HCT116 (cell line): ENCODE measurements at places on chromosomes 13 and 19. TPM values are rescaled to one million over a fixed set of nuclear protein-coding genes. Genes with fewer than 3 reads are reported as not detected.

- DNase-seq = no peak
These were observed 272.6 kb upstream of the SOX21 start for GRCh38 chr13:94984958-94985357.

DNA sequence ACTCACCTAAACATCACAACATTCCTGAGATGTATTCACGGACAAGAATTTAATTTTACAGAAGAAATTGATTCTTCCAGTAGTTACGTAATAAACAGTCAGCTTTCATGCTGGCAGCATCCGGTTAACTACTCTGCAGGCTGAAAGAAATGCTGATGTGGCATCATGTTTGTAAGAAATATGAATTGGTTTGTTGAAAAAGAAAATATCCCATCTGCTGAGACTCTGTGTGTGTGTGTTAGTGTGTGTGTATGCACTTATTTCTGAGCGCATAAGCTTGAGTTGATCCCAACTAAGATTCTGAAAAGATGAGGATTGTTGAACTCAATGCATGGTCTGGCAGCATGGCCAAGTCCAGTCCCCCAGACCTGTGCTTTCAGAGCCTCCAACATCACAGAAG, 74.3 kb upstream of the FAM216B start:
- DNase-seq = no peak

DNA sequence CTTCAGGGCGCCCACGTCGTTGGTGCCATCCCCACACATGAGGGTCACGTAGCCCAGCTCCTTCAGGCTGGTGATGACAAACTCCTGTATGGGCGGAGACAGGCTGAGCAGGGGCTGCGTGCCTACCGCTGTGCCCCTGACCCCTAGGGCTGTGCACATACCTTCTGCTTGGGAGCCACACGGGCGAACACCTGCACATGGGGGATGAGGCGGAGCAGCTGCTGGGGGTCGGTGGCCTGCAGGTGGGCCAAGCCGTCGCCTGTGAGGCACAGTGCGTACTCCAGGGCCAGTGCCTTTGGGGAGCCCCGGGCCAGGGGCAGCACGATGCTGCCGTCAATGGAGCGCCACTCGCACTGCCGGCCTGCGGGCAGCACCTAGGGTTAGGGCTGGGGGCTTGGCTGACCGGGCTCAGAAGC, 6.1 kb upstream of the GMIP start:
- no peak for DNase-seq

- no peak for DNase-seq
These were observed 30.0 kb downstream of the MYO9B start for GRCh38 chr19:17105556-17105955.

DNA sequence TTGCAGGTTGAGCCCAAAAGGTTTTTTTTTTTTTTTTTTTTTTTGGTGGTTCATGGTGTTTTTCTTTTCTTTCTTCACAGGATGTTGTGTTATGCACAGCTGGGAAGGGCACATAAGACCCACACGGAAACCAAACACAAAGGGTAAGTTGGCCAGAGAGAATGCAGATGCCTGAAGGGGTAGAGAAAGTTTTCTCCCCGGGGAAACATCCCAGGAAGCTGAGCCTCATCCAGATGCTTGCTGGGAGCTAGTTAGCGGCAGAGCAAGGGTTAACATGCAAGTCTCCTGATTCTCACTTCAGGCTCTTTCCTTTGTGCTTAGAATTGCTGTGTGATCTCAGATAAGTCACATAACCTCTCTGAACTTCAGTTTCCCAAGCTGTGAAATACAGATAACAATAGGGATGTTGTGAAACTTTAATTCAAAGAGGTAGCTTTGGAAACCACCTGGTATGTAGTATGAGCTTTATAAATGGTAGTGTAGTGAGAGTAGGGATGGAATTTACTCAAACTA, 3.1 kb downstream of the ADGRE1 start:
- DNase-seq = no peak

DNA sequence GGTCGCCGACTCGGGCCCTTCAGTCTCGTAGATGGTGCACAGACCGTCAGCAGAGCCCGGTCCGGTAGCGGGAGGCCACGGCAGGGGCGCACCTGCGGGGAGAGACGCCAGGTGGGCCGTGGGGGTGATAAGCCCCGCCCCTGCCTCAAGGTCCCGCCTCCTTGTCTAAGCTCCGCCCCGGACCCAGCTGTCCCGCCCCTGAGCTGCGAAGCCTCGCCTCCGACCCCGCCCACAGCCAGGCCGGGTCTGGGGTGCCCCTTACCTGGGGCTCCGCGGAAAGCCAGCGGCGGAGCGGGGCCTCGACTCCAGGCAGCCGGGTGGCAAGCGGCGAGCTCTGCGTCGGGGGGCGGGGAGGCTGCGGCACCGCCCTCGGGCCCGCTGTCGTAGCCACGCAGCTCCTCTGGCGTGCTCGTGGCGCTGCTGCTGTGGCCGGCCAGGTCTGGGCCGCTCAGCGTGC, 4.7 kb downstream of the PRR36 start:
- DNase-seq = no peak

DNA sequence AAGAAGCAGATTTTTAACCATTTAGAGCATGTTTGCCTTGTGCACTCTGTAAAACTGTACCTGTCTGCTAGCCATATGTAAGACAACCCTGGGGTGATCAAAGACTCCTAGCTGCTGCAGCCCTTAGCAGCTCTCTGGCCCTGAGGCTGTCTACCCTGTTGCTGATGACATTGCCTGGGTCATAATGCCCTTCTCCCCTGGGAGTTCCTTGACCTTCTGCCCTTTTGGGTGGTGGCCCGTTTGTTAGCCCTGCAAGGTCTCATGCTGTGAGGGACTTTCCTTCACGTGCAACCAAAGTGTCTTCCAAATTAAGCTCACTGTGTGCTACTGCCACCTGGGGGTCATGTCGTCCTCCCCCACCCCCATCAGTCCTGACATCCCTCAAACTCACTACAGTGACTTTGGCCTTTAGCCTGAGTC, 7.4 kb downstream of the GPC6 start:
- no peak for DNase-seq

GRCh38 chr13:112772539-112772909, 82.7 kb downstream of the ATP11A start:
- DNase-seq = no peak

- no peak for DNase-seq
These were observed 11.5 kb downstream of the TECR start for GRCh38 chr19:14540741-14541525.

DNA sequence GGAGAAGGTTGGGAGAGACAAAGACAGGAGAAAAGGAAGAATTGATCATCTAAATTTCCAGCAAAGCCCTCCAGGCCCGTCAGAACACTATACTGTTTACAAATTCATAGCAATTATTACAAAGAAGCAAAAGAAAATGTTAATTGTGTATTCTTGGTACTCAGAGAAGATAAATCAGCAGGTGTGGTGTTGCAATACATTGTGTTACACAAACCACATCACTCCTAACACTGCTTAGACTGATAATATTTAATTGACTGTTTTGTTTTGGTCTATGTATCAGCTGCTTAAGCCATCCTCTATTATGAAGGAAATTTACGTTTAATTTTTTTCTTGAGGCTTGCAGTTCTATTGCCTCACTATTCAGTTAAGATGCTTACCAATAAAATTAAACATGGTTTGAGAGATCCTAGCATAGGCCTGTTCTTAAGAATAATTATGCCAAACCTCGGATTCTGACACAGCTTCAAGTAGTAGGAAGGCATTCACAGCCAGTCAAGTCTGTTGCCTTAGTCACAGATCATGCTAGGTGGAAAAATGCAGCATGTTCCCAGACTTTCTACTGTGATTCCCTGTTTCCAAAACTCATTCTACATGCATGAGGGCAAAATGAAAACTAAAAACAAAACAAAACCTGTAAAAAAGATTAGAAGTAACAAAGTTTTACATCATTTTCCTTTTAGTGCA, 129.2 kb downstream of the TBC1D4 start:
- DNase-seq = no peak

- no peak for DNase-seq
These were observed 681 bp downstream of the SLC5A5 start for GRCh38 chr19:17872251-17873001.

Gene ZNF729
- total RNA-seq = not detected

Gene VSTM2B
- not detected for total RNA-seq

Gene OVOL3
- not detected for total RNA-seq

Gene ZNF787
- 40.3 TPM for total RNA-seq

Gene ZC3H13
- total RNA-seq = 37.9 TPM

Gene NTN5
- total RNA-seq = 3.1 TPM
